ENCODE measurements at places on chromosomes 5 and 9.
A peak's percentile ranks its signal among the peaks of the same experiment; 100 is the strongest.

- DNase-seq: peak; percentile 85
Observed at GRCh38 chr5:10689391-10690081, 71.5 kb downstream of the DAP start.

- no peak for DNase-seq
Observed at GRCh38 chr5:61578858-61579503, 246.9 kb downstream of the ZSWIM6 start.

- no peak for DNase-seq
Observed at GRCh38 chr9:17628624-17629023, 49.8 kb downstream of the SH3GL2 start.

- DNase-seq: peak; percentile 60
Observed at GRCh38 chr9:124342776-124343485, 72.3 kb downstream of the PSMB7 start.

GRCh38 chr9:89888233-89888632, 283.4 kb downstream of the GADD45G start:
- DNase-seq: no peak

- DNase-seq: no peak
Observed at GRCh38 chr5:55052383-55052931, 28.4 kb downstream of the GZMK start.

- DNase-seq: no peak
Observed at GRCh38 chr5:159337016-159337955, 7.0 kb upstream of the IL12B start.

DNA sequence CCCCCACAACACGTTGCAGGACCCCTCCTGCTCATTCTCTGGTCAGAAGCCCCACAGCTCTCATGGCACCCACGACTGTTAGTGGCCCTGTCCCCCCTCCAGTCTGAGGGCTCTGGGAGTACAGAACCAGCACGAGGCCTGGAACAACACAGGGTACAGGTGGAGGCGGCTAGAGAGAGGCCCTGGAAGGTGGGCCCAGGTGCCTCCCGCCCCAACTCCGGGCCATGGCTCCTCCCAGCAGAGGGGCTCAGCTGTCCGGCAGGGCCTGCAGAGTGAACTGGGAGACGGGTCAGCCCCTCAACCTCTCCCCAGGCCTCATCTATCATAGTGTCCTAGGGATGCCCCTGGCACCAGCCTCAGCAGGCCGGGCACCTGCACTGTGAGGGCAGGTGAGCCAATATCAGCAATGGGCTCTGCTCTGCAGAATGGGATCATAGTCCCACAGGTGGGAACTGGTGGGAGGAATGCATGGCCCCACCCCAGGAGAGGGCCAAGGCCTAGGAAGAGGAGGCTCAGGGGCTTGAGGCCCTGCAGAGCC, 58.6 kb downstream of the BARX1 start:
- DNase-seq: no peak

GRCh38 chr5:24555229-24555628, 89.5 kb downstream of the CDH10 start:
- no peak for DNase-seq

GRCh38 chr5:109706095-109706494, 16.4 kb downstream of the MAN2A1 start:
- DNase-seq: no peak

DNA sequence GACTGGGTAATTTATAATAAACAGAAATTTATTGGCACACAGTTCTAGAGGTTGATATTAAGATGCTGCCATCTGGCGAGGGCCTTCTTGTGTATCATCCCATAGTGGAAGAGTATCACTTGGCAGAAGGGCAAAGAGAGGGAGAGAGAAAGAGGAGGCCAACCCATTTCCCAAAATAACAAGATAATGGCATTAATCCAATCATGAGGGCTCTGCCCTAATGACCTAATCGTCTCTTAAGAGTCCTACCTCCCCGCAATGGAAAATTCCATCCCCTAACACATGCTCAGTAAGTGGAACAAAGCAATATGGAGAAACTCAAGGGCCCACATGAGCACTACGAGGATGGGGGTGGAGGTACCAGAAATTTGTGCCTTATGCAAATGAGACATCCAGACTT, 17.6 kb upstream of the VDAC1 start:
- DNase-seq: no peak

GRCh38 chr5:39411061-39411460, 13.7 kb downstream of the DAB2 start:
- DNase-seq: no peak

DNA sequence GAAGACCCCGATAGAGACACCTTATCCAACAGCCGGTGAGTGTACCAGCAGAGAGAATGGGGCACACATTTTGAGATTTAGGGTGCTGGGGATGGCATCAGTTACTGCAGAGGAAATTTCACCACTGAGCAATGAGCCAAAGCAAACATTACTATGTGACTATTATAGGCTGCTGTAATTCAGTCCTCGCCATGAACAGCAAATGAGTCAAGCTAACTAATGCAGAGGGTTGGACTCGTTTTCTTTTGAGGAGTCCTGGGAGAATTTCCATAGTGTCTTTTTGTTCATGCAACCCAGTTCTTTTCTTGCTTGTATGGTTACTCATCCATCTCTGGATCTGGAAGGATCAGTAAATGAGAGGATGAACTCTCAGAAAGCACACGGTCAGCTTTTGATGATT, 323.8 kb downstream of the PSAT1 start:
- no peak for DNase-seq

- DNase-seq: peak; percentile 94
Observed at GRCh38 chr9:107422189-107423185, 67.1 kb downstream of the KLF4 start.

DNA sequence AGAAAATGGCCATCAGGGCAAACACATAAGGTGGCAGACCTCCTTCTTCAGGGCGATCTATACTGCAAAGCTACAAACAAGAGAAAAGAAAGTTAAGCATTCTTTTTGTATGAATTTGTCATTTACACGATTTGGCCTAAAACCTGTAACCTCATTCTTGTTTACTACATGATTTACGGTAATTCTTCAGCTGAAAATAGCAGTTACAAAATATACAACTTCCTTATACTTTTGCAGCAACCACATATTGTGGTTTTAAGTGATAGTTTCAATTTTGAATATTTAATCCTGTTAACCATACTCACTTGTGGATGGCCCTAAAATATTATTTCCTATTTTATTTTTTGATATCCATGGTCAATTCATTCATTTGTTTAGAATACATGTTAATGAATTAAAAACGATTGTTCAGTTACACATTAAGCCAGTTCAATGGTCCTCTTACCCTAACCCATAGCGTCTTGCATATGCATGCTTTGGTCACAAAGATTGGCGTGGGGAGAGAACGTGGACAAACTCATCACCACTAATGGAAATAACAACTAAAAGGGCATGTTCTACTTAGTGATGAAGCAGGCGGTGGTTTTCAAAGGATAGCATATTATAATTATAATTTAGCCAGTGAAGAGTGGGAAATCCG, 16.6 kb downstream of the TUT7 start:
- DNase-seq: no peak

GRCh38 chr5:107524111-107524510, 146.6 kb downstream of the EFNA5 start:
- no peak for DNase-seq

- no peak for DNase-seq
Observed at GRCh38 chr5:15555176-15555575, 55.2 kb downstream of the FBXL7 start.

DNA sequence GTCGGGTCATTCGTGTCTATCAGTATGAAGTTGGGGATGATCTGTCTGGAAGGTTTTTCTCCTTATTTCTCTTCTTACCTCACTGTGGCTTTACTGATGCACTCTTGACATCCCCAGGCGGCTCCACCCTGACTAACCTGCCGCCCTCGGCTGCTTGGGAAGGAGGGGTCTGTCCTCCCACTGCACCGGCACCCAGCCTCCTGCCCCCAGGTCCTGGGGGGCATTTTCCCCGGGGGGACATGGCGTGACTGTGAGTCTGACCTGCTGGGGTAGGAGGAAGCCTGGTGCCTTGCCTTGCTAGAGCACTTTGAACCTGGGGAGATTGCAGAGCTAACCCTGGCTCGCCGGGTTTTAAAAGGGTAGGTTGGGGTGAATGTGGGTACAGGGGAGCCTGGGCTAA, 27.5 kb downstream of the DYNC2I2 start:
- no peak for DNase-seq

DNA sequence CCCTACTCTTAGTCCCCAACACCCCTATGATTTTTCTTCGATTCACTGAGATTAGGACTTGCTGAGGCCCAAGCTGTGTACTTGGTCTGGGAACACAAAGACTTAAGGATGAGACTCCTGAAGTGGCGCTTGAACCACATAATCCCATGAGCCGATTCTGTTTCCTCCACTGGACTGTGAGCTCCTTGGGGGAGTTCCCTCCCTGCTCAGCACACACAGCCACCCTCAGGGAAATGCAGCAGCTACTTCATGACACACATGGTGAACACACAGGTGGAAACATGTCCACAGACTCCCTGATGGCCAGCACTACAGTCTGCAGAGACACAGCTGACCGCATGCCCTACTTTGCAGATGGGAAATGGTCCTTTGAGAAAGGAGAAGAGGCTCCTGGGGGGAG, 101.1 kb downstream of the C5orf15 start:
- DNase-seq: no peak

GRCh38 chr9:85527331-85528020, 214.3 kb downstream of the AGTPBP1 start:
- no peak for DNase-seq

DNA sequence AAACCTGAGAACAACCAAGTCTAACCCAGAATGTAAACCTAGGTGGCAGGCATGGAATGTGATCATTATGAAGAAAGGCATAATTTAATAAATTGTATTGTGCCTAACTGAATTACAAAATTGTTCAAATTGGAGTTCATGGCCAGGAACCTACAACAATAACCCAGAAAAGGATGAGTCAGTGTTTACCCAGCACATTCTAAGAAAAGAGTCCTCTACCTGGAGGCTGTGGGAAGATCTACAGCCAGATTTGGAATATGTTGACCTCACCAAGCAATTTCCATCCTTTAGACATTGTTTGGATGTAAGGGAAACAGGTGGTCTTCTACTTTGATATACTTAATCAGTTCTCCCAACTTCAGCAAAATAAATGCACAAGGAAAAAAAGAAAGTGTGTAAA, 152.2 kb downstream of the TMEM161B start:
- no peak for DNase-seq

GRCh38 chr9:114662081-114662989, 4.7 kb upstream of the TEX53 start:
- DNase-seq: peak; percentile 78

DNA sequence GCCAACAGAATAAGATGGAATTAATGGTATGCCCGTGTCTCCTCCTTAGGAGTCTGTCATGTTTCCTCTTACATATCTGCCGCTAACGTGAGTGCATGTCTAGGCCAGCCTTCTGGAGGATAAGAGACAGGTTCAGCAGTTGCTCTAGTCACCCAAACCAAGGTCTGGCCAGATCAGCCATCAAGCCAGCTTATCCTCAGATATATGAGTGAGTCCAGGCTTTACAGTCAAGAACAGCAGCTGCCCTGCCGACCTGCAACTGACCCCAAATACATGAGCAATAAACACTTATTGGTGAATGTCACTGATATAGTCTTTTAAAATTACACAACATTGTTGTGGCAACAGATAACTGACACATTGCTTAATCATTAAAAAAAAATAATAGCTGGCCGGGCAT, 123.5 kb downstream of the TSSK1B start:
- peak; percentile 21 for DNase-seq

DNA sequence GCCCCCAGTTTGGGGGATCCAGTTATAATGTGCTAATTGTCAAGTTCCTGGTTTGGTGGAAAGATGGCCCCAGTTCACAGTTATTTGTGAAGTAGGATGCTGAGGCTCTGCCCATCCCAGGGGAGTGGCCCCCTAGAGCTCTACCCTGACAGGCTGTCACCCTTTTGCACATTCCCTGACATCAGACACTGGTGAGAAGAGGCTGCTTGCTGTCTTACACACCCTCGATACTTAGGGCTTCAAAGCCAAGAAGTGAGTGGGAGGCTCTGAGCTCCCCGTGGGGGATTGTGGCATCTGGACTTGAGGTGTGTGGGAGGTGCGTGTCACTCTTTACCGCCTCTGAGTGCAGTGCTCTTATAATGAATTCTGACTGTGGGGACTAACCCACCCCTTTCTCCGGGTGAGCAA, 168.5 kb downstream of the DOCK2 start:
- DNase-seq: peak; percentile 9

GRCh38 chr5:173973616-173973969, 15.4 kb upstream of the C5orf47 start:
- no peak for DNase-seq

DNA sequence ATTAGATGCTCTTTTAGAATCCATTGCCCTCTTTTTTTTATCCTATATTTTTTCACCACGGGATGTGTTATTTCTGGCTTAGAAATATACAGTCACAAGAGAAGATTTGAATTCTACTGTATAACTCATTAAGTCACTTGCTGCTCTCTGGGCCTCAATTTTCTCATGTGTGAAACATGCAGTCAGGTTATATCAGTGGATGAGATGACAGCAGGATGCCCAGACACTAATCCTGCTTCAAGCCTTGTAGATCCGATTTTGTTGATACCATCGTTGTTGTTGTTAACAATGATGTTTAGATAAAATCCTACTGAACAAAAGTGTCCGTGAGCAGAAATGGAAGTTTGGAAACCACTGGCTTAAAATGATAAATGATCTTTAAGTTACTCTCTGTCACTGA, 421.9 kb upstream of the DMAC1 start:
- DNase-seq: no peak

DNA sequence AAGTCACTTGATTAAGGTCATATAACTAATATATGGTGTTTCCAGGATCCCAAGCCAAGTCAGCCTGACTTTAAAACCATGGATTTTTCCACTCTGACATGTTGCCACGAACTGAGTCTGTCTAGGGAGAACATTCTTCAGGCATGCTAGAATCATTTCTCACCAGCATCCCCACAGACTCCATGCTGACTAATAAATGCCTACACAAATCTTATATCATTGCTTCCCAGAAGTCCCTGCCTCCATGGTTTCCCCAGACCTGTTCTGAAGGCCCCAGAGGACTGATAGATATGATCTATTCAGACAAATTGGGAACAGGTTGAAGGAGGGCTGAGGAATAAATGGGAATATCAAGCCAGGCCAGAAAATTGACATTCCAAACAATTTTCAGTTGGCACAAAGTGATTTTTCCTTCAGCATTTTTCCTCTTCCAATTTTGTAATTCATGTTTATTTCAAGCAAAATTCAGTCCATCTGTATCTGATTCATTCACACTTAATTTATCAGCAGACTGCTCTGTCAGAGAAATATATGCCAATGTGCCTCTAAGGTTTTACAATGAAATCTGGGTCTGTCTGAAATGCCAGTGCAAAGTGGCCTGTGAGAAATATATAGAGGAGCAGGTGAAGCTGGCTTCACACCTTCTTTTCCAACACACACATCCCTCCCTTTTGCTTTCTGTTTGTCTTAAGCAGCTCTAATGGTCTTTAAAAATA, 413.6 kb upstream of the TNC start:
- DNase-seq: no peak
